ENCODE measurements at places on chromosomes 6 and 20. TPM values are rescaled to one million over a fixed set of nuclear protein-coding genes. Genes with fewer than 3 reads are reported as not detected.

DNA sequence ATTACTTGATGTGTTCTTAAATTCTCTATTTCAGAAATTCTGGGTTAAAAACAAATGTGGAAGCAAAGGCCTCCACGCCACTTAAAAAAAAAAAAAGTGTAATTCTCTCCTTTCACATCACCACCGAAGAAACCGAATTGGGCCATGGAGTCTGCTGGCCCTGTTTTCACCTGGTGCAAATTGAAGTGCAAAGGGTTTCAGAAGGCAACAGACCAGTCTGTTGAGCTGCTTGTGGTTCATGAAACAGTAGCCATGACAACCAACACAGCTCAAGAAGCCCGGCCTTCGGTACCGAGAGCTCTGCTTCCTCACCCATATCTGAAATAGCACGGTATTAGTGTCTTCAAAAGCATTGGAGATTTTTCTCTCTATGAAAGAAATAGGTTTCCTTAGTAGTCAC, 63.1 kb downstream of the GMPR start:
- DNase-seq = no peak

- DNase-seq = no peak
Observed at GRCh38 chr6:167872538-167873210, 46.0 kb downstream of the AFDN start.

DNA sequence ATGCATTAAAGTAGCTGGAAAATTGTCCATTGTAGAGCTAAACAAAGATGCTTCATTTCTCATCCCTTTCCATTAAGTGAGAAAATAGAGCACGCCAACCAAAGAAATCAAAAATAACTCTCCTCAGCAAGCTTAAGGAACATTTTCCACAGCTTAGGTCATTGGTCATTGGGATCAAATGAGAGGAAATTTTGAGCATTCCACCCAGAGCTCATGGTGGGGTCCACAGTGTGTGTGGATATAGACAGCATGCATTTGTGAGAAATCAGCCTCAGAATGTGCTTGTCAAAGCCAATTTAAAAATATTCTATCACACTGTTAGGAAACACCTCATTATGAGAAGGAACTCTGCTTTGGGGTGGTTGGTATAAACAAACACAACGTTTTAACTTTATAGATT, 97.2 kb downstream of the HDGFL1 start:
- DNase-seq = no peak

Gene LY6G6C
- total RNA-seq = not detected

Gene OR11A1
- total RNA-seq = not detected

GRCh38 chr20:24492031-24492607, 22.7 kb downstream of the SYNDIG1 start:
- DNase-seq = no peak

Gene WFDC12
- not detected for total RNA-seq

- DNase-seq = no peak
Observed at GRCh38 chr6:32830017-32830416, 8.5 kb downstream of the TAP2 start.
